ENCODE measurements at places on chromosomes 11 and 22.

DNA sequence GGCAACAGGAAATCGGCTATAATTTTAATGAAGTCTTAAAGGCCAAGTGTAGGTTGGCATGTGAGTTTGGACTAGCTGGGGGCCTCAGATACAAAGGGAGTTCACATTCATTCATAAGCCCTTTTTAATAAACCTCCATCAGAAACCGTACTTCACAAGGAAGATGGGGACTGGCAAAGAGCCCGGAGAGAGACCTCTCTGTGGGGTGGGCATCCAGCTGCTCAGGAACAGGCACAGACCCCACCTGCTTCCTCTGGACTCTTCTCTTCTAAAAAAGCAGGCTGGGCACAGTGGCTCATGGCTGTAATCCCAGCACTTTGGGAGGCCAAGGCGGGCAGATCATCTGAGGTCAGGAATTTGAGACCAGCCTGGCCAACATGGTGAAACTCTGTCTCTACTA lies 3.9 kb upstream of the ARFGAP3 start:
- DNase-seq, result no peak

DNA sequence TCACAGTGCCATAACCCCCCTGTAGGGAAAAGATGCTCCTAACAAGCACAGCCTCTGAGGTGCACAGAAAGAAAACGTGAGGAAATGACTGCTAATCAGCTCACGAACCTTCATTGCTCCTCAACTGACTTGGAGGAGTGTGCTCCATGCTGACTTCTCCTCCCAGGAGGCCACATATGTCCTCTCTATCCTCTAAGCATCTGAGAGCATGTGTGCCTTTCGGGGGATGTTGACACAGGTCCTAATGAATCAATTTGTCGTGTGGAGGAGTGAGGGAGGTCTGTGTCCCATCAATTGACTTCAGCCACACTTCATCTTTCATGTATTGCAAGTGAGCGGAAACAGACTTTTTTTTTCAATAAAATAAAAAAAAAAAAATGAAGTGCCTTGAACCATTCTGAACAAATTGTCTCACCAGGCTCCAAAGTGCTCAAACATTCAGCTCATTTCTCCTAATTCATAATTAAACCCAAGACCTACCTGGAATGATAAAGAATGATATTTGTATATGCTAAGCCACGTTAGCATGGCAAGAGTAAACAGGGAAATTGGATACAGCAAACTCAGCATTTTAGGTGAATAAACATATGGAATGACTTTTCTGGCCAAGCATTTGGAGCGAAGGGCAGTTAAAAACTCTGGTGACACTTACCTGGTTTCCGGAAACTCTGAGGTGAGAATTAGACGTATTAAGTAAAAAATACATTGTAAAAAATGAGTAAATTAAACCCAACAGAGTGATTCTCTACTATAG lies 317.6 kb upstream of the FAT3 start:
- DNase-seq, result no peak

GRCh38 chr11:122175306-122175705 lies 59.3 kb upstream of the BLID start:
- no peak for DNase-seq

- peak; percentile 33 for DNase-seq
Observed at GRCh38 chr11:75966537-75967287, 151.7 kb downstream of the UVRAG start.

DNA sequence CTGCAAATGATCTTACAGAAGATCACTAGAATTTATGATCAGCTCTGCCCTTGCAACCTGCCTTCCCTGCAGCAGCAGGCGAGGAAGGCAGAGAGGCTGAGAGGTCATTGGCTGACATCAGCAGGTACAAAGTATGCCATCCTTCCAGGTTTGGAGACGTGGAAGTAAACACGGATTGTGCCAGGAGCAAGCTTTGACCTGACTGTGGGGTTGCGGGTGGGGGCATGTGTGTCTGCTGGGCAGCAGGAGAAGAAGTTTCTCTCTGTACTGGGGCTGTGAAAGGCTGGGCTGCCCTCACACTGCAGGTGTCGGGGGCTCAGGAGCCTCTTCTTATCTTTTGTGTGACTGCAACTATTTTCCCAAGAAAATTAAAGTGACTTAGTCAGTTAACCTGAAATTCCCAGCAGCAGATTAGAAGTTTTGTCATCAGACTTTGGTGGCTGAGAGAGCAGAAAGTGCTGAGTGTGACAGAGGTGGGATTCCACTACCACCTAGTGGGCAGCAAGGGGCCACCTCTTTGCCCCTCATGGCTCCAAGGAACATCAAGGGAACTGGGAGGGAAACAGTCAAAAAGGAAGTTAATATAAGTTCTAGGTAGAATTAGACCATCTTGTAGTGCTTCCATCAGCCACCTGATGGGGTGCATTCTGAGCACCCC lies 565.9 kb downstream of the ETS1 start:
- DNase-seq, result no peak

DNA sequence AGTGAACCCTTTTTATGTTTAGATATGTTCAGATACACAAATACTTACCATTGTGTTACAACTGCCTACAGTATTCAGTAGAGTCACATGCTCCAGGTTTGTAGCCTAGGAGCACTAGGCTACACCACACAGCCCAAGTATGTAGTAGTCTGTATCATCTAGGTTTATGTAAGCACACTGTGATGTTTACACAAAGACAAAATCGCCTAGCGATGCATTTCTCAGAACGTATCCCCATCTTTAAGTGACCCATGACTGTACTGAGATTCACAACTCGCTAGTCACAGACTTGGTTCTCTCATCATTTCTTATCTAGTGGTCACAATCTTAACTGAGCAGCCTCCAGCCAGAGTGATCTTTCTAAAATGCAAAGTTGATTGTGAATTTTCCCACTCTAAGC lies 119.2 kb downstream of the RASSF10 start:
- no peak for DNase-seq

- DNase-seq, result no peak
Observed at GRCh38 chr11:76654980-76655379, 15.6 kb downstream of the LRRC32 start.

GRCh38 chr22:35335468-35335867 lies 35.8 kb downstream of the TOM1 start:
- no peak for DNase-seq

- no peak for DNase-seq
Observed at GRCh38 chr22:44442851-44443595, 55.0 kb downstream of the RTL6 start.

- no peak for DNase-seq
Observed at GRCh38 chr11:4167292-4167691, 72.7 kb downstream of the RRM1 start.

GRCh38 chr11:117407016-117407415 lies 79.4 kb downstream of the CEP164 start:
- DNase-seq, result no peak

- no peak for DNase-seq
Observed at GRCh38 chr22:42967005-42967404, 47.9 kb downstream of the PACSIN2 start.

- no peak for DNase-seq
Observed at GRCh38 chr11:1263010-1263409, 40.1 kb downstream of the MUC5B start.

GRCh38 chr11:36292311-36292722 lies 3.1 kb upstream of the COMMD9 start:
- peak; percentile 58 for DNase-seq

DNA sequence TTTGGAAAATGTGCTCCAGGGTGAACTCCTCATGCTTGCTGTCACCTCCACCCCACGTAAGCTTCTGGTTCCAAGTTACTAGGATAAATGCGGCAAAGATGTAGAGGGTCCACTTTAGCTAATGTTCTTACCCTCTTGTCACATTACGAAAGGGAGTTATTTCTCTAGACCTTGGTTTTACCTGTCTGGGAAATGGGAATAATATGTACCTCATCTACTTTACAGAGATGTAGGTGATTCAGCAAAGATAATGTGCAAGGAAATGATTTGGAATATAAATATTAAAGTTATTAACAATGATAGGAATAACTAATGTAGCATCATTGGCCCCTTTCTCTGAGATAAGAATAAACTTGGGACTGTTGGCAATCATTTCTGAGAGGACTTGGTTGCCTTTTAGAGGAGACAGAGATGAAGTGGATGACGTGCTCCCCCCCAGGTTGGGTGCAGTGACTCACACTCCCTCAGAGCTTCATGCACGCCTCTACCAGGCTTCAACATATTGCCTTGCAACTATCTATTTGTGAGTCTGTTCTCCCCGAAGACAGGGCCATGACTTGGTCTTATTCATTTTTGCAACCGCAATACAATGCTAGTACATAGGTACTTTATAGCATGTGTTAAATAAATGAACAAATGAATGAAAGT lies 97.1 kb downstream of the ME3 start:
- no peak for DNase-seq

- no peak for DNase-seq
Observed at GRCh38 chr11:76682106-76682505, 11.6 kb upstream of the LRRC32 start.

GRCh38 chr22:24580276-24580675 lies 12.6 kb downstream of the LRRC75B start:
- DNase-seq, result peak; percentile 8

DNA sequence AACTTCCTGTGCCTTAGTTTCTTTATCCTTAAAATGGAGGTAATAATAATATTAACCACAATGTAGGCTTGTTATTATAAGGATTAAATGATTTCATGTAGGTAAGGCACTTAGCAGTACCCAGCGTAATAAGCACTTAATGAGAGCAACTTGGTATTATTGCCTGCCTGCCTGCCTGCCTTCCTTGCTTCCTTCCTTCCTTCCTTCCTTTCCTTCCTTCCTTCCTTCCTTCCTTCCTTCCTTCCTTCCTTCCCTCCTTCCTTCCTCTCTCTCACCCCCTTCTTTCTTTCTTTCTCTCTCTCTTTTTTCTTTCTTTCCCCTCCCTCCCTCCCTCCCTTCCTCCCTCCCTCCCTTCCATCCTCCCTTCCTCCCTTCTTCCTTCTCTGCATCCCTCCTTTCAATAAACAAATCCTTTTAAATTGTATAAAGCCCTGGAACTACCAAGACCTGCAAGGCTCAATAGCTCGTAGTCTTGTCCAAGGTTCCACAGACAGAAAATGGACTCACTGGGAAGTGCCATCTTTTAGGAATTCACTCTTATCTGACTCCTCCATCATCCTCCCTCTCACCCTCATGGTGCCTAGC lies 20.7 kb upstream of the TIMP3 start:
- no peak for DNase-seq

DNA sequence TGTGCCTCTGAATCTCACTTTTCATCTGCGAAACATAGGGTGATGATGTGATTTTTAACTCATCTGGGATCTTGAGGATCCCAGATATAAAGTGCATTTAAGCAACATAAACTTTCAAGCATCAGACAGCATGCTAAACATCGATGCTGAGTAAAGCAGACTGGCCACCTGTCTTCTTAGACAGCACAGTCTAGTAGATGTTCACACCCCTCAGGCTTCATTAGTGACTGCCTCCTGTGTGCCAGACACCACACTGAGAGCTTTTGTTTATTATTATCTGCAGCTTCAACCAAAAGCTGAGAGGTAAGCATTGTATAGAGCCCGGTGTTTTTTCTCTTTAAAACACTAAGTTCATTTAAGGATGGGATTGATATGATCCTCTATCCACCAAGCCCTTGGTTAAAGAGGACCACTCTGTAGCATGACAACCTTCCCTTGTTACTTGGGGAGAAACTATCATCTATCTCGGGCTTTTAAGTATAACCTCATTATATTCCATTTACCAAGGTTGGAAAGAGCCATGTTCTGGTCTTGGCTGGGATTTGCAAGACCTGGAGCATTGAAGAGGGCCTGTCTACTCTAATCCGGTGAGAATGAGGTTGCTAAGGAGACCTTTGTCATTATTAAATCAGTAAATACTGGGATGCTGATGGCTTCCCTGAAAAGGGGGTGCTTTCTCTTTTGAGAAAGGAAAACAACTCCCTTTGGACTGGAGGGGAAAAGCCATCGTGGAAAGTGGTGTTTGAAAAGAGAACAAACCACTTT lies 114.2 kb upstream of the SEZ6L start:
- no peak for DNase-seq

GRCh38 chr11:74701351-74701750 lies 29.9 kb downstream of the CHRDL2 start:
- no peak for DNase-seq

DNA sequence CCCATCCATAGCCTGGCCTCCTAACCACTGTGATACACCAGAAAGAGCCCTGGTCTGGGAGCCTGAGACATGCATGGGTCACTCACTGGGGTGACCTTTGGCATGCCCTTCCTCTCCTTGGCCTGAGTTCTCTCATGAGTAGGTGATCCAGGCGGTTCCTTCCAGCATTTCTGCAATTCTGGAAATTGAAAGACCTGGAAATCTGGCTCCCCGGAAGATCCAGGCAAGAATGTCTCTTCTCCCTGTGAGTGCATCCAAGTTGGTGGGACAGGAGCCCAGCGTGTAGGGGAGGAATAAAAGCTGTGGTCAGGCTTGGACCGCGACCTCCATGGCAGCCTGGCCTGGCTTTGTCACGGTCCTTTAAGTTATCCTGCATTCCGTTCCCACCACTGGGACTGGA lies 16.1 kb upstream of the SYT7 start:
- DNase-seq, result no peak

GRCh38 chr11:70399681-70400112 lies 1.4 kb downstream of the CTTN start:
- peak; percentile 97 for DNase-seq

- DNase-seq, result no peak
Observed at GRCh38 chr22:37239336-37240239, 4.5 kb downstream of the RAC2 start.

GRCh38 chr11:70688142-70688541 lies 289.8 kb downstream of the CTTN start:
- DNase-seq, result no peak

- no peak for DNase-seq
Observed at GRCh38 chr11:64649291-64649697, 58.3 kb downstream of the SLC22A12 start.

- DNase-seq, result no peak
Observed at GRCh38 chr11:109847621-109848020, 245.6 kb upstream of the ZC3H12C start.

- DNase-seq, result no peak
Observed at GRCh38 chr11:94794287-94795168, 26.4 kb downstream of the AMOTL1 start.

GRCh38 chr11:92380882-92381281 lies 156.3 kb downstream of the FAT3 start:
- no peak for DNase-seq

GRCh38 chr11:34267013-34267412 lies 90.8 kb downstream of the ABTB2 start:
- DNase-seq, result no peak

GRCh38 chr11:30463266-30463665 lies 122.9 kb downstream of the MPPED2 start:
- no peak for DNase-seq

GRCh38 chr11:73149105-73149504 lies 7.0 kb upstream of the FCHSD2 start:
- DNase-seq, result no peak

All from RKO (cell line).